Stimulated activated CD4-positive, alpha-beta T cell treated with anti-CD3 and anti-CD28 coated beads, Interleukin-12 subunit alpha, Interleukin-12 subunit beta, amount 100 ng/mL, for 24 hours (primary cell): ENCODE measurements at places on chromosomes 7 and 10.

DNA sequence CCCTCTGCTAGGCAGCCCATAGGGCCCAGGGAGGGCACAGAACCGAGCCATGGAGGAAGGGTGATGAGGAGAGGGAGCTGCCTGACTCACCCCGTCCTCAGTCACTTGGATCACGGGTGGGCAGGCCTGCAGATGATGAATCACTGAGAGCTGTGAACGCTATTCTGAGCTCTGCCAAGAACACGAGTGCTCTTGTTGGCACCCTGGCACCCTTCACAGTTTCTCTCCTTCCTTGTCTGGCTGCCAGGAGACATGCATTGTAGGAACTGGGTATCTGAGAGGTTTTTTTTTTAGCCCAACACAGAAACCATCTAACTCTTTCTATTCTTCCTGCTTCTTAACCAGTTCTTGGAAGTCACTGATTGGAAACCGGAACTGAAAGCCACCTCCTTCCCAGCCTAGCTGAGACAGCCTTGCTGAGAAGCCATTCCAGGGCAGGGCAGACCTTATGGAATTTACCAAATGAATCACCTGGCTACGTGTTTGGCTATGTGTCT is 82.1 kb downstream of the SLC37A3 start:
- DNase-seq, result no peak

- no peak for DNase-seq
Measured at GRCh38 chr10:114767986-114768821, 53.4 kb upstream of the FHIP2A start.

GRCh38 chr7:76139670-76140069 is 62.0 kb upstream of the SRRM3 start:
- DNase-seq, result no peak

DNA sequence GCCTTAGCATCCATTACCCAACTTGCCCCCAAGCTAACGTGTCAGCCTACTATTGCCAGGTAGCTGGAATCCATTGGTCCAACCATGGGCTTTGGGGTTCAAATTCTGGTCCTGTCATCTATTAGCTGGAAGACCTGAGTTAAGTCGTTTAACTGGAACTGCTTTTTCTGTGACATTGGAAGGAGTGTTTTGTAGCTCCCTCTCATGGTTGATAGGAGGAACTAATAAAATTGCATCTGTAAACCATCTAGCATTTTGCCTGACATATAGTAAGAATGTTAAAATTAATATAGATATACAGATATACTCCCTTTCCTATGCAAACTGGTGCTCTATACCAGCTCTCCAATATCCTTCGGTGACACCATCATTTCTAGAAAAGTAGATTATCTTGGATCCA is 23.8 kb upstream of the SLF2 start:
- DNase-seq, result no peak

GRCh38 chr10:69459893-69460575 is 8.8 kb downstream of the TSPAN15 start:
- no peak for DNase-seq

DNA sequence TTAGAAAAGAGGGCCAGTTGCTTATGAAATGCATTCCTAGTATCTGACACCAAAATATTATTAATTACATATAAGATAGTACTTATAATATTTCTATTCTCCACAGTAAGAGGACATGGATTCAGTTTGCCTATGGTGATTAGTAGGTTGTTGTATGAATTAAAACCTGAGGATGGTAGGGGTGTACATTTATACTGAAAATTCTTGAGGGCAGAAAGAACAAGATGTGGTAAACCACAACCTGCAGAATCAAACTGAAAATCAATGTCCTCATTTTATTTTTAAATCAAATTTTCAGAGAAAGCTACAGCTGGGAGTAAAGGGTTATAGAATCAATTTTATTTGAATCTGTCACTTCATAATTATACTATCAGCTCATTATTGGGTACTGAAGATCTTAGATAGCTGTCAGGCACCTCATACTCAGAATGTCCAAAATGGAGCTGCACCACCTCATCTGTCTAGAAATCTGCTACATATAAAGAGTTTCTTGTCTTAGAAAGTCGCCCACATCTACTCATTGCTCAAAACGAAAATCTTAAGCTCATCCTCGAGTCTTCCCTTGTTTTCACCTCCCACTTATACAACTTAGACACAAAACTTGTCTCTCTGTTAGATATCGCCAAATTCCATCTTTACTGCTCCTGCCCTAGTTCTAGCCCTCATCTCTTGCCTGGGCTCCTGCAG is 65.4 kb downstream of the MYO3A start:
- no peak for DNase-seq

- no peak for DNase-seq
Measured at GRCh38 chr7:147196481-147196880, 1079.9 kb downstream of the CNTNAP2 start.

DNA sequence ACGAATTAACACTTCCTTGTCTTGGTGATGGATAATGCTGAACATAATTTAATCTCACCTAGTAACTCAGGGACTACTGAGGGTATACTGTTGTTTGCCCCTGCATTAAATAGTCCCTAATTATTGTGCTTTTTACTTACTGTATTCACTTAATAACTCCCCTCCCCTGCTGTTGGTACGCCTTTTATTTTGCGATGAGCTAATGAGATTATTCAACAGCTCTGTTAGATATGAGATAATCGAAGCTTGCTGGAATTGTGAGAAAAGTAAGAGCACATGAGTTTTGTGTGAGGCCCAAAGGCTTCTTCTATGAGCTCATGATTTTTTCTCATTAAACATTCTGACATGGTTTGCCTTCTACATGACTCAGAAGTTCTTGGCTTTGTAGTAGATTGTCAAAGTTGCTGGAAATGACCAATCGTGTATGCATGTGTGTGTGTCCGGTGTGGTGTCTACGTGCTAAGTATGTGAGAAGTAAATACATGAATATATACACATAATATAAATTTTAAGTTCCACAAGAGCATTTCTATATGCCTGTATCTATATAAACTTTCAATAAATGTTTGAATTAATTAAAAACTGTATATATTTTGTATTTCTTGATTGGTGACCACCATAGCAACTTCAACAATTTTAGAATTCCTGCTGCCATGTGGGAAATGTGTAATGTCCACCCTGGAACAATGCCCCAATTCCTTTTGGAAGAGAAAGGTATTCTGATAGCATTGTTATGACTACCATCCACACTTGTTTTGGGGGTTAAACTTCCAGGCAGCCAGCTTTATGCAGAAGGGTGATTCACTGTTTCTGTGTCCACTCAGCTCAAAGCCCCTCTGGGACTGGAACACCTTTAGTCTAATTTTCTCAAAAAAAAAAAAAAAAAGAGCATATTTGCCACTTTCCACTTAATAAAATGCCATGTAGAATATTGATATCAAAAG is 106.2 kb downstream of the SAMD9 start:
- no peak for DNase-seq

GRCh38 chr7:27377988-27378387 is 135.4 kb downstream of the EVX1 start:
- DNase-seq, result no peak
